ENCODE measurements at places on chromosomes 13 and 19. TPM values are rescaled to one million over a fixed set of nuclear protein-coding genes. Genes with fewer than 3 reads are reported as not detected.

FAM216B gene
- polyA plus RNA-seq, result not detected

IL11 gene
- 1.6 TPM for polyA plus RNA-seq

OVOL3 gene
- polyA plus RNA-seq, result not detected

ZNF723 gene
- not detected for polyA plus RNA-seq

CXCL17 gene
- not detected for polyA plus RNA-seq

OR4F17 gene
- not detected for polyA plus RNA-seq

ISYNA1 gene
- polyA plus RNA-seq, result 8.3 TPM

COX7A1 gene
- polyA plus RNA-seq, result 2.6 TPM

RASIP1 gene
- 2.2 TPM for polyA plus RNA-seq

KLHL26 gene
- 2.0 TPM for polyA plus RNA-seq

SULT2A1 gene
- polyA plus RNA-seq, result not detected

COMP gene
- polyA plus RNA-seq, result not detected

NLRP7 gene
- not detected for polyA plus RNA-seq

GRCh38 chr19:32480321-32480720, 74.8 kb downstream of the DPY19L3 start:
- no peak for DNase-seq
- H3K4me1 ChIP-seq, result no peaks in the 10 kb centered on the region
- no peak overlapping the region for H3K4me3 ChIP-seq
- no peak overlapping the region for H3K27ac ChIP-seq
- H3K27me3 ChIP-seq, result no peaks in the 10 kb centered on the region
- H3K36me3 ChIP-seq, result no peaks in the 10 kb centered on the region

DNA sequence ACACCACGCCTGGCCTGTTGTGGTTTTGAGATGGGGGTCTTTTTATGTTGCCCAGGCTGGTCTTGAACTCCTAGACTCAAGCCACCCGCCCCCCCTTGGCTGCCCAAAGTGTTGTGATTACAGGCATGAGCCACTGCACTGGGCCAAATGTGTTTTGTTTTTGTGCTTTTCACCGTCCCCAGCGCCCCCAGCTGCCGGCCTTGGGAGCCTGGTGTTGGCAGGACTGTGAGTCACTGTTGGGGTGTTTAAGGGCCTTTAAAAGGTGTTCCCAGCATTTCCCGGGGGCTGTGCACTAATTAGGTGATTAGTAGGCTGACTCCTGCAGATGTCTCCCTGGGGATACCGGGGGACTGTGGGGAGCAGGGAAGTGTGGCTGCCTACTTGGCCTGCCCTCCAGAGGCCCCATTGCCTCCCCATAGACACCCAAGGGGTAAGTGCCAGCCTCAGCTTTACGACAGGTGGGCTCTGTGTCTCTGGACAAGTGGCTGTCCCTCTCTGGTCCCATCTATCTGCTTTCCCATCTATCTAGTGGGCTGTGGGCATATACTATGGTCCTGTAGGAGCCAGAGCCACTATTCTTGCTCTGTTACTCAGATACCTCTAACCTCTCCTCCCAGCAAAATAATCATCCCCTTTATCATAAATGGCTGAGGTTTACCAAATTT, 11.8 kb upstream of the TLE5 start:
- peaks cover 3% of the 10 kb centered on the region for H3K4me1 ChIP-seq
- no peak overlapping the region for H3K27ac ChIP-seq
- H3K4me3 ChIP-seq, result no peak overlapping the region

GRCh38 chr19:5960005-5961001, 17.6 kb downstream of the RANBP3 start:
- H3K27me3 ChIP-seq, result no peaks in the 10 kb centered on the region
- H3K27ac ChIP-seq, result no peak overlapping the region
- DNase-seq, result no peak
- no peak overlapping the region for H3K4me3 ChIP-seq
- H3K4me1 ChIP-seq, result no peaks in the 10 kb centered on the region

GRCh38 chr13:74571811-74572210, 437.6 kb upstream of the KLF12 start:
- DNase-seq, result no peak
- no peaks in the 10 kb centered on the region for H3K27me3 ChIP-seq
- H3K4me1 ChIP-seq, result peaks cover 17% of the 10 kb centered on the region
- no peak overlapping the region for H3K4me3 ChIP-seq

- no peak overlapping the region for H3K27ac ChIP-seq
- H3K4me3 ChIP-seq, result no peak overlapping the region
- DNase-seq, result no peak
These were observed 2.9 kb upstream of the C19orf85 start for GRCh38 chr19:55467236-55468053.

- H3K4me1 ChIP-seq, result no peaks in the 10 kb centered on the region
- H3K36me3 ChIP-seq, result no peaks in the 10 kb centered on the region
These were observed 689.6 kb downstream of the SLITRK5 start for GRCh38 chr13:88360761-88361160.

DNA sequence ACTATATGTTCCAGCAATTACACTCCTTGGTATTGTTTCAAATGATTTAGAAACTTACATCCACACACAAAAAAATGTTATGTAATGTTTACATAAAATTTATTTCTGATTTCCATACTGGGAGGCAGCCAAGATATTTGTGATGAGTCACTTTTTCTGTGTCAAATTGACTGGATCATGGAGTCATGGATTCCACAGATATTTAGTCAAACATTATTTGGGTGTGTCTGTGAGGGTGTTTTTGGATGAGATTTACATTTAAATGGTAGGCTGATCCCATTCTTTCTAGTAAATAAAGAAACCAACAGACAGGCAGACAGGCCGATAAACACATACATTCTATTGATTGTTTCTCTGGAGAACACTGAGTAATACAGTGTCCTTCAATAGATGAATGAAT, 562.8 kb downstream of the SLITRK6 start:
- peaks cover 28% of the 10 kb centered on the region for H3K4me1 ChIP-seq
- H3K36me3 ChIP-seq, result no peaks in the 10 kb centered on the region
- peak; percentile 26 for DNase-seq
- H3K27me3 ChIP-seq, result no peaks in the 10 kb centered on the region
- H3K27ac ChIP-seq, result peak overlapping the region; percentile 18

DNA sequence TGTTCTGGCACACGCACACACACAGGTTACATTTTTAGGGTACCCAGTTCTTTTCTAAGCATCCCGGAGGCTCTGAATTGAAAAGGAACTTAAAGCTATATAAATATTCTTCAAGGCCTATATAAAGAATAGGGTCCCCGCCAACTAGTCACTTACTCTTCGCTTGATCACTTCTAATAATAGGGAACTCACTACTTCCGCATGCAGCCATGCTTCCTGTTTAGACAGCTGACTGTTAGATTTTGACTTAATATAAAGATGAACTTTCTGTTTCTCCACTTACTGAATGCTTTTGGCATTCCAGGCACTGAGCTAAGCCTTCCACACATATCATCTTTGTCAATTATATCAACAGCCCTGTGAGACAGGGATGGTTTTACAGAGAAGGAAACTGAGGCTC, 259.6 kb downstream of the TSHZ3 start:
- H3K36me3 ChIP-seq, result no peaks in the 10 kb centered on the region
- H3K27ac ChIP-seq, result no peak overlapping the region
- no peak overlapping the region for H3K4me3 ChIP-seq
- no peaks in the 10 kb centered on the region for H3K4me1 ChIP-seq
- H3K27me3 ChIP-seq, result no peaks in the 10 kb centered on the region

DNA sequence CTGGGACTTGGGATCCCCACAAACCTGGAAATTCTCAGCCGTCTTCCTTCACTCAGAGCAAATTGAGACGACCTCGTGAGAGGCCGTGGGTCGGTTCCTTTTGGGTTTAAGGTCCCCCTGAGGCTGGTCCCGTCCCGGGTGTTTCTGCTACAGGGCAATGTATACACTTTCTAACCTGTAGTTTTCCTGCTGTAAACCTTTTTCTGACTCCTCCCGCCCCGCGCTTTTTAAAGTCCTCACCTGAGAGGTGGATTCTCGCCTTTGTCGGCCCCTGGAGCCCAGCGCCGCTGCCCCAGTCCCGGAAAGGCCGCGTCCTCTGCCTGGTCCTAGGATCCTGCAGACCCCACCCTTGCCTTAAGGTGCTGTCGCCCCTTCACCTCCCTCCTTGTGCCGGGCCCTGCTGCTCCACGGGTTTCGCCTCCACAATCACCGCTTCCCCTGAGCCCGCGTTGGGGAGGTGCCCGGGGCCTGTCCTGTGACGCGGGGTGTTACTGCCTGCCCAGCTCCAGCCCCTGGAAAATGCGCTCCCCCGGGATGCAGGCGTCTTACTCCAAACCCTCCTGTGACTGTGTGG, 391 bp downstream of the ZNF761 start:
- H3K4me3 ChIP-seq, result peak overlapping the region; percentile 84
- peak overlapping the region; percentile 90 for H3K27ac ChIP-seq
- H3K4me1 ChIP-seq, result peaks cover 8% of the 10 kb centered on the region
- H3K27me3 ChIP-seq, result no peaks in the 10 kb centered on the region
- no peak for DNase-seq
- peaks cover 3% of the 10 kb centered on the region for H3K36me3 ChIP-seq

GRCh38 chr13:113771709-113772331, 12.8 kb downstream of the TMEM255B start:
- no peak for DNase-seq
- peaks cover 7% of the 10 kb centered on the region for H3K27me3 ChIP-seq
- no peaks in the 10 kb centered on the region for H3K36me3 ChIP-seq
- H3K4me1 ChIP-seq, result peaks cover 10% of the 10 kb centered on the region

GRCh38 chr19:6218491-6219146, 61.2 kb downstream of the MLLT1 start:
- H3K36me3 ChIP-seq, result peaks cover 6% of the 10 kb centered on the region
- no peak overlapping the region for H3K4me3 ChIP-seq
- H3K27ac ChIP-seq, result no peak overlapping the region

GRCh38 chr13:85638265-85638664, 161.0 kb downstream of the SLITRK6 start:
- H3K36me3 ChIP-seq, result no peaks in the 10 kb centered on the region
- H3K27ac ChIP-seq, result no peak overlapping the region
- no peak overlapping the region for H3K4me3 ChIP-seq
- H3K27me3 ChIP-seq, result no peaks in the 10 kb centered on the region
- no peak for DNase-seq

DNA sequence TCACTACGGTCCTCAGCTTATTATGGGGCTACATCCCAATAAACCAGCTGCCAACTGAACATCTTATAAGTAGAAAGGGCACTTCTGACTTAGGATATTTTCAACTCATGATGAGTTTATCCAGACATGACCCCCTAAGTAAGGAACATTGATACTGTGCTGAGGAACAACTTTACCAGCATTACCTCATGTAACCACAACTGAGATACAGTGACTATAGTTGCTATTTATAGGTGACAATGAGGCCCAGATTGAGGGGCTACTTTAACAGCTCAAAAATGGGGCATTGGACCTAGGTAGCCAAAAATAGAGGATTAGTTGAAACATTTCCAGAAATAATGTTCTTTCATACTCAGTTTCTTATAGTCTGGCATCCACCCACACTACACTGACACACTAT, 26.8 kb downstream of the SKA3 start:
- no peak overlapping the region for H3K27ac ChIP-seq
- H3K27me3 ChIP-seq, result no peaks in the 10 kb centered on the region
- H3K4me1 ChIP-seq, result peaks cover under 1% of the 10 kb centered on the region
- no peak overlapping the region for H3K4me3 ChIP-seq
- peaks cover 6% of the 10 kb centered on the region for H3K36me3 ChIP-seq
- no peak for DNase-seq

DNA sequence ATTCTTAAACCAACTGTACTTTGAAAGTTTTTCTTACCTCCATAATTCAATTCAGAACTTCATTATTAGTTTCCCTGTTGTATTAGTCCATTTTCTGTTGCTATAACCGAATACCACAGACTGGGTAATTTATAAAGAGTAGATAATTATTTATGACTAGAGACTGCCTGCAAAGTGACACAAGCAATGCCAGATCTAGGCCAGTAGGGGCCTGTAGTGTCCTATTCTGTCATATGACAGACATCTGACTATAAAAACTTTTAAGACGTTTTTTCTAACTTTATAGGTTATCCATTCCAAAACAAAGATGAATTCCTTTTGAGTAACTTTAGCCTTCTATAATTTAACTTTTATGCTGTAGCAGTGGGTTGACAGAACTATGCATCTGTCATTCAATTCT, 2783.8 kb downstream of the PCDH9 start:
- no peaks in the 10 kb centered on the region for H3K27me3 ChIP-seq
- no peaks in the 10 kb centered on the region for H3K4me1 ChIP-seq
- DNase-seq, result no peak
- no peaks in the 10 kb centered on the region for H3K36me3 ChIP-seq
- H3K4me3 ChIP-seq, result no peak overlapping the region

GRCh38 chr19:6481541-6482342, at the start of gene DENND1C:
DENND1C (minus strand) TSS chr19:6481787; CDS start chr19:6481695, 92 bp downstream.
- no peaks in the 10 kb centered on the region for H3K27me3 ChIP-seq
- no peaks in the 10 kb centered on the region for H3K4me1 ChIP-seq
- H3K4me3 ChIP-seq, result no peak within 1 kb of the TSS
- H3K36me3 ChIP-seq, result no peaks in the 10 kb centered on the region
- no peak within 1 kb of the TSS for H3K27ac ChIP-seq

DNA sequence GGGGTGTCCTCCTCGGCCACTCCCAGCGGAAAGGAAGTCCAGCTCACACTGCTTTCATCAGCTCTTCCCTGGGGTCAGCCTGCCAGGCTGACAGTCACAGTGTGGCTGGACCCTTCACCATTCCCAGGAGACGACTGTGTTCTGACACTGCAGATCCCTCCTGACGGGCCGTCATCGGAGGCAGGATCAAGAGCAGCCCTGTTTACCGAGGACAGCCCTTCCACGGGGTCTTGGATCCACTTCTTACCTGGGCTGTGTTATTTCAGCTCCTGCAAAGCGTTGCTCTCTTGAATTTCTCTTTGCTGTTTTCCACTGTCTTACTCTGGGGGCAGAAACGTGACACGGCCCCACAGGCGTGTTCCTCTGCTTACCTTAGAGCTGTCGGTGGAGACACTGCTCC, 149.9 kb upstream of the SOX1 start:
- no peaks in the 10 kb centered on the region for H3K4me1 ChIP-seq
- no peak for DNase-seq
- no peaks in the 10 kb centered on the region for H3K36me3 ChIP-seq
- no peak overlapping the region for H3K4me3 ChIP-seq
- H3K27me3 ChIP-seq, result no peaks in the 10 kb centered on the region

- peak overlapping the region; percentile 54 for H3K4me3 ChIP-seq
- H3K27me3 ChIP-seq, result no peaks in the 10 kb centered on the region
- H3K36me3 ChIP-seq, result peaks cover 10% of the 10 kb centered on the region
- peak overlapping the region; percentile 86 for H3K27ac ChIP-seq
- H3K4me1 ChIP-seq, result peaks cover 35% of the 10 kb centered on the region
These were observed 1.6 kb downstream of the SLC46A3 start for GRCh38 chr13:28717170-28717569.

DNA sequence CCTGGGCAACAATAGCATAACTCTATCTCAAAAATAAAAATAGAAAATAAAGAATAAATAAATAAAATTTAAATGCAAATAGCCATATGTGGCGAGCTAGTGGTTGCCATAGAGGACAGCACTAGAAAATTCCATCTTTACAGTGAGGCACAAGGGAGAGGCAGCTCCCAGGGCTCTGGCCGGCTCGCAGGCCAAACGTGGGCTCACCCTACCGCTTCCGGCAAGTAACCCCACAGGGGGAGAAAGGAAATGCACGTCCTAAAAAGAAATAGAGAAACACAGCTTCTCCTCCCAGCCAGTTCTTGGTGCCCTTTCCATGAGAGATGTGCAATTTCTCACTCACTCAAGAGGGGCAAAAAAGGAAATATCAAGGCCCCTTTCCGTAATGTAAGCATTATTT, 12.4 kb upstream of the GRWD1 start:
- no peak overlapping the region for H3K4me3 ChIP-seq
- no peaks in the 10 kb centered on the region for H3K4me1 ChIP-seq
- H3K36me3 ChIP-seq, result no peaks in the 10 kb centered on the region
- H3K27ac ChIP-seq, result no peak overlapping the region
